ENCODE measurements at places on chromosomes 1 and 21.

DNA sequence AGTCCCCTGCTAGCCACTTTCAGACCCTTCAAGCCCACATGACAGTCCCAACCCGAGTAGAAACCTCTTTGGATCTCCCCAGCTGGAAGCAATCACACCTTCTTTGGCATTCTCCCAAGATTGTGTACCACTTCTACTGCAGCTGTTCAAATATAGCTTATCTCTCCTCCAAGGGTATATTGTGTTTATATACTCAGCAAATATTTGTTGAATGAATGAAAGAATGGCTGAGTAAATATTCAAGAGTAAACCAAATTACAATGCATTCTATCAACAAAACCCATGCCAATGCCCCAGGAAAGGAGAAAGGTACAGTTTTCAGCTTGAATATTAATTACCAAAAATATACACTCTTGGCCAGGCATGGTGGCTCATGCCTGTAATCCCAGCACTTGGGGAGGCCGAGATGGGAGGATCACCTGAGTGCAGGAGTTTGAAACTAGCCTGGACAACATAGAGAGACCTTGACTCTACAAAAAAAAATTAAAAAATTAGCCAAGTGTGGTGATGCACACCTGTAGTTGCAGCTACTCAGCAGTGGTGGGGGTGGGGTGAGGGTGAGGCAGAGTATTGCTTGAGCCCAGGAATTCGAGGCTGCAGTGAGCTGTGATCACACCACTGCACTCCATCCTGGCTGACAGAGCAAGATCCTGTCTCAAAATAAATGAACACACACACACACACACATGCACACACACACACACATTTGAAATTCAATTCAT lies 68.5 kb downstream of the NIBAN1 start:
- DNase-seq = no peak

GRCh38 chr1:65323246-65323645 lies 13.9 kb downstream of the DNAJC6 start:
- no peak for DNase-seq

DNA sequence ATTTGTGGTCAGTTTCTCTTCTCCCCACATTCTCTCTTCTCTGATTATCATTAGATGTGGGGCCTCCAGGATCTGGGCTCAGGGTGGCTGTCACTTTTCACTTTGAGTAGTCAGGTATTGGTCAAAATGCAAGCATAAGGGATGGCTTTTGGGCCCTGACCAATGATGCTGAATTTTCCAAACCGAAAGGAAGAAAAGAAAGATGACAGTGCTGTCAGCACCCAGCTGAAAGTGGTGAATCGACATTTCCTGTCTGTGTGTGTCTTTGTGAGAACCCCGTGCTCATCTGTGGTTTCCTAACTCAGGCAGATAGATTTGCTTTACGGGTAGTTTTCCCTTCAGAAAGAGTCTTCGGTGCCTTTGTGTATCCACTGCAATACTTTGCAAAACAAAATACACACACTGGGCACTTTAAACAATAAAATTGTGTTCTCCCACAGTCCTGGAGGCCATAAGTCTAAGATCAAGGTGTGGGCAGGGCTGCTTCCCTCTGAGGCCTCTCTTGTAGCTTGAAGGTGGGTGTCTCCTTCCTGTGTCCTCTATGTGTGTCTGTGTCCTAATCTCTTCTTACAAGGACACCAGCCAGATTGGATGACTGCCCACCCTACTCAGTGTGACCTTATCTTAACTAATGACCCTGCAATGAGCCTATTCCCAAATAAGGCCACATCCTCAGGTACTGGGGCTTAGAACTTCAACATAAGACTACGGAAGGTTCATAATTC lies 274.8 kb upstream of the AJAP1 start:
- no peak for DNase-seq

DNA sequence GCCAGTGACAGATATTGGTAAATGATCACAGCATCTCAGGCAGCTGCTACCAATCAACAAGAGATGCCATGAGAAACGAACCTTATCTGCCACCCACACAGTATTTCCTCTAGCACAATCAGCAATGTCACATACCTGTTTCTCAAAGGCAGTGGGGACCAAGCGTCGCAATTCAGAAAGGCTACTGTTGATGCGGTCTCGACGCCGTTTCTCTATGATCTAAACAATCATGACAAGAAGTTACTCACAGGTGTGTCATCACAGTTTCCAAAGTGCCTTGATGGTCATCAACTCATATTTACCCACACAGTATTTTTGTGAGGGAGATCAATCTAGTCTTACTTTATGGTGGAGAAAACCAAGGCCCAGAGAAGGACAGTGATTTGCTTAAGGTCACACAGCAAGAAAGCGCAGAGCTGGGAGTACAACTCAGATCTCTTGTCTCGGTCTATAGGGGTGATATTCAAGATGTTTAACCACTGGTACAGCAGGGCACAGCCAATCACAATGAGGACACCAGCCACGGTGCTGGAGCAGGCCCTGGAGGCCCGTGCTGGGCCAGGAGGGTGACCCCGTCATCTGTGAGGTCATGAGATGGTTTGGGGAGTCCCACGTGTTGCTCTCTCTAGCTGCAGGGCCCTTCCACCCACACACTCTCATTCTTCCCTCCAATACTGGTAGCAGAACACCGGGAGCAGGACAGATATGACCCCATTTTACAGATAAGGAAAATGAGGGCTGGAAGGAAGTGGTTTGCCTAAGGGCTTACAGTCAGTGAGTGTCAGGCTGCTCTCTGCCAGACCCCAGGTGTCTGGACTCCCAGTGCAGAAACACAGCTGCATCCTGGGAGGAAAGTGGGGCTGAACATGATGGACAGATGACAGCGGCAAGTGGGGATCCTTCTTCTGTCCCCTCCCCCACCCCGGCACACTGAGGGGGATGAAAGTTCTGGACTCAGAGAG lies 7.8 kb downstream of the HEYL start:
- no peak for DNase-seq

GRCh38 chr1:40546957-40547356 lies 15.5 kb downstream of the ZNF684 start:
- no peak for DNase-seq

DNA sequence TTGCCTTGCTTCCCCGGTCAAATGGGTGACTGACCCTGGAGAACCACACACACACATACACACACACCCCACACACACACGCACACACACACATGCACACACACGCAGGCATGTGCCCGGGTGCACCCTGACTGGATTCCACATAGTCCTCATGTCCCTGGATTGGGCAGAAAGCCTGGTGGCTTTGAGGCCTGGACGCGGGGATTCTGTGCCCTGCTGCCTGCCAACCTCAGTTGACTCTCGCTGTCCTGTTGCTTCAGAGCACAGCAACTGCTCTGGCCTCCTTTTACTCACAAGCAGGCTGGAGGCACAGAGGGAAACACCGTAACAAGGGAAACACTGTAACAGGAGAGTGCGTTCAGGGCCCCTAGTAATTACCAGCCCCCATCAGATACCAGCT lies 6.4 kb downstream of the RORC start:
- no peak for DNase-seq

DNA sequence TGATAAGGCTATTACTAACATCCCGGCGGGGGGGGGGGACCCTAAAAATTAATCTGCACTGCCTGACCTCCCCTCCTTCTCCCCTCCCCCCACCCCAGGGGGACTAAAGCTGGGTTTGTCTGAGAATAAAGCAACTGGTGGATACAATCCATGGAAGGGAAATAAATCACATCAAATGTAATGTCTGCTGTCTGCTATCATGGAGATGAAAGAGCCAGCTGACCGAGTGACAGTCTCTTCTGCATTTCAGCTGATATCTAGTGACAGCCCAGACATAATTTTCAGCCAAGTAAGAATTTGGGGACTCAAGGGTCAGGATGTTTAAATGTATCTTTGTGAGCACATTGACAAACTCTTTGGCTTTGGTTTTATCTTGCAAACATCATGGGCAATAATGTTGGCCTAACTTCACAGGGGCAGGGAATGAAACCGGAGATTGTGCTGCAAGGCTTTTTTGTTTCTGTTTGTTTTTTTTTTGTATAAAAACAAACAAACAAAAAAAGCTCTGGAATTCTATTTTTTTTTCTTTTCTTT lies 44.7 kb downstream of the HTR6 start:
- no peak for DNase-seq

DNA sequence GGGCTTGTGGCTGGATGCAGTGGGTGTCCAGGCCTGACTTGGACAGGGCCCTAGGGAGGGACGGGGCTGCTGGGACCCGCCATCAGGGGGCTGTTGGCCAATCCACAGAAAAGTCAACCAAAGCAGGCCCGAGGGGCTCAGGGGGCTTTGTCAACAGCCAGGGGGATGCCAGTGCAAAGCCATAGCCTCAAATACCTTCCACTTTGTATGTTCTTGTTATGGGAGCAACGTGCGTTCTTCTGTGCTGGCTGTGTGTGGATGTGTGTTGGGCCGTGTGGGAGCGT lies 35.4 kb upstream of the ARF1 start:
- DNase-seq = no peak

DNA sequence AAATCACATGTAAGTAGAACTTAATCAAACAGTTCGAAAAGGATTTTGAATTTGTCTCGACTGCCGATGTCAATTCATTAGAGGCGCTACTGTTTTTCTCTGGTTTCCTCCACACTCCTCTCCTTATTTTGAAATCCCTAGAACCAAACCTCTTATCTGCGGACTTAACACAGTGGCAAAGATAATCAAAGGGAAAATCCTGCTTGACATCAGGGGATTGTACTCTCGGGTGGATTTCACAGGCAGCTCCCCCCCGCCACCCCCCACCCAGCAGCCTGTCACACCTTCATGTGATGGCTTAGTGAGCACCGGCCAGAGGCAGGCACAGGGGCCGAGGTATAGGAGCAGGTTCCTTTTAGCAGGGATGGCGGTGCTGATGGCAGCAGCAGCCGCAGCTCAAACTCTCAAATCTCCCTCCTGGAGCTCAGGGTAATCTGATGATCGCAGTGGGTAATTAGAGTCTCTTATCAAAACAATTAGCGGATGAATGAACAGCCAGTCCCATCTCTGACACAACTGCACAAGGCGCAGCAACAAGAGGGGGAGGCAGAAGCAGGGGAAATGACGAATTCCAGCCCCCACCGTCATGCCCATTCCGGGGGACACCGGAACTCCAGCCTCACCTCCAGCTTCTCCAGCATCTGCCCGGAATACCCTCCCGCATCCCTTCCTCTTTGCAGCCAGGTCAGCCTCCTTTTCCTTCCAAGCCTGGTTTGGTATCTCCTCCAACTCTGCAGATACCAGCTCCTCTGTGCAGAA lies 80.3 kb downstream of the SSBP3 start:
- no peak for DNase-seq

GRCh38 chr1:18302788-18303413 lies 177.8 kb upstream of the KLHDC7A start:
- no peak for DNase-seq

- no peak for DNase-seq
Measured at GRCh38 chr1:100279358-100279923, 13.4 kb downstream of the RTCA start.

DNA sequence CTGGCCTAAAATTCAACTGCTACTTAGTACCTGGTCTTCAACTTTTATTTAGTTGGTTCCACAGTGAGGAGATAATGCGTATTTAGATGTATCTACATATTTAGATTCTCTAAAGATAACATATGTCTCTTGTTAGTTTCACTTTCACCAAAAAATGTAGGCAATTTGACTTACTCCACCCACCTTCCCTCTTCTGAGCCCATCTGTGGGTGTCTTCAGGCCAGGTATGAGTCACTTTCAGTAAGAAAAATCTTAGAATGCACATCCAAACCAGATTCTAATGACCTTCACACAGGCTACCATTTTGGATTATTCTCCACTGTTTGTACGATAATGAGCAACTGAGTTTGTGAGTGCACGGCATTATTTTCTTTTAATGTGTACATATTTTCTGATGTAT lies 501.7 kb downstream of the NEGR1 start:
- no peak for DNase-seq

GRCh38 chr21:42443181-42443785 lies 39.6 kb downstream of the UBASH3A start:
- DNase-seq = no peak

DNA sequence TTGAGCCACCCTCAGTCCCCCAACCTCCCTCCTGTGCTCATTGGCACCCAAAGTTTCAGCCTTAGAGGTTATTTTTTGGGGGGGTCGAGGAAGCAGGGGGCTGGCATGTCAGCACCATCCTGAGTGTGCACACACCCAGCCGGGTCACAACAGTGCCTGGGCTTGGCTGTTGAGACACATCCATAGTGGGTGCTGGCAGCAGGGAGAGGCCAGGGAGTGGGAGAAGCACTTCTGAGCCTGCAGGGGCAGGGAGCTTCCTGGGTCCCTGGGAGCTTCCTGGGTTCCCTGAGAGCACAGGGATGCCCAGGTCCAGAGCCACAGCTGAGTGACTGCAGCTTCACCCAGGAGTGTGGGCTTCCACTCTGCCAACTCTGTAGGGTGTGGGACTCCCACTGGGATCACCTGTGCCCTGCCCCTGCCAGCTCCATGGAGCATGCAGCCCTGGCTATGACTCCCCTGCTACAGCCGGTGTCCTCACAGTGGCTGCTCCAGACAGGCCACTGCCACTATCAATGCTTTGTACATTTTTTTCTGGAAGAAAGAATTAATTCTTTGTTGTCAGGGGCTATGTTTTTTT lies 240.4 kb downstream of the PTGER3 start:
- DNase-seq = no peak

DNA sequence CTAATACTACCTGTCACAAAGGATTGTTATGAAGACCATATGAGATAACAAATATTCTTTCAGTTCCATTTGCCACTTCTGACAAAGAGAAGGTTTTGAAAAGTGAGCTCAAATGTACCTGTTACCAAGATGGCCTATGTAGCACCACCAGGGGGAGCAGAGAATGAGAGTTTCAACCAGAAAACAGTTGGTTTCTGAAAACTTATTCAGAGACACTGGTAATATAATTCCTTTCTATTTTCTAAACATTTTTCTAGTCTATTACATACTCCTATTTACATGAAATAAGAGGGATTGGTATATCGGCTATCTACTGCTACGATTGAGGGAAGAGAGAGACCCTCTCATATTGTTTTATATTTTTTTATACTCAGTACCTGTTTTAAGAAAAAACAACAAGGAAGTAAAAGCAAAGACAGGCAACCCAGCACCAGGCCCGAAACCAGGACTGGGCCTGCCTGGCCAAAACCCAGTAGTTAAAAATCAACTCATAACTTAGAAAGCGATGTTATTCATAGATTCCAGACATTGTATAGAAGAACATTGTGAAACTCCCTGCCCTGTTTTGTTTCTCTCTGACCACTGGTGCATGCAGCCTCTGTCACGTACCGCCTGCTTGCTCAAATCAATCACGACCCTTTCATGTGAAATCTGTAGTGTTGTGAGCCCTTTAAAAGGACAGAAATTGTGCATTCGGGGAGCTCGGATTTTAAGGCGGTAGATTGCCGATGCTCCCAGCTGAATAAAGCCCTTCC lies 48.3 kb downstream of the IL23R start:
- no peak for DNase-seq

DNA sequence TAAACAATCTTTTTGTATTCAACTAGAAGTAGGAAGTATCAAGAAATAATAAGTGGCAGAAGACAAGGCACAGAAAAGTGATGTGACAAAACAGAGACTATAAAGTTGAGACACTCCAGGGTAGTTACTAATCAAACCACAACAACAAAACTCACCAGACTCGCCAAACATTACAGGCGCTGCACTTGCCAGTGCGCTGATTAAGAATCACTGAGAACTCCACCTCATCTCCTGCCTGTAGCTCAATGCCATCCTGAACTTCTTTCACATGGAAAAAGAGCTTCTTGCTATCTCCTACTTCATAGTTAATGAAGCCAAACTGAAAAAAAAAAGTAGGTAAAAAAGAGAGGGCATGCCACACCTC lies 2.8 kb upstream of the NRAS start:
- no peak for DNase-seq
